Kidney capillary endothelial cell (primary cell): ENCODE measurements at places on chromosomes 3 and 15.

GRCh38 chr15:70494852-70495571, 268.3 kb downstream of the UACA start:
- no peak for DNase-seq

- DNase-seq, result no peak
These were observed 26.5 kb downstream of the IGSF10 start for GRCh38 chr3:151434151-151434890.

GRCh38 chr3:98073486-98073885, 13.5 kb upstream of the OR5AC2 start:
- DNase-seq, result no peak

- DNase-seq, result peak; percentile 31
These were observed 38.1 kb upstream of the RASA2 start for GRCh38 chr3:141448606-141449220.

DNA sequence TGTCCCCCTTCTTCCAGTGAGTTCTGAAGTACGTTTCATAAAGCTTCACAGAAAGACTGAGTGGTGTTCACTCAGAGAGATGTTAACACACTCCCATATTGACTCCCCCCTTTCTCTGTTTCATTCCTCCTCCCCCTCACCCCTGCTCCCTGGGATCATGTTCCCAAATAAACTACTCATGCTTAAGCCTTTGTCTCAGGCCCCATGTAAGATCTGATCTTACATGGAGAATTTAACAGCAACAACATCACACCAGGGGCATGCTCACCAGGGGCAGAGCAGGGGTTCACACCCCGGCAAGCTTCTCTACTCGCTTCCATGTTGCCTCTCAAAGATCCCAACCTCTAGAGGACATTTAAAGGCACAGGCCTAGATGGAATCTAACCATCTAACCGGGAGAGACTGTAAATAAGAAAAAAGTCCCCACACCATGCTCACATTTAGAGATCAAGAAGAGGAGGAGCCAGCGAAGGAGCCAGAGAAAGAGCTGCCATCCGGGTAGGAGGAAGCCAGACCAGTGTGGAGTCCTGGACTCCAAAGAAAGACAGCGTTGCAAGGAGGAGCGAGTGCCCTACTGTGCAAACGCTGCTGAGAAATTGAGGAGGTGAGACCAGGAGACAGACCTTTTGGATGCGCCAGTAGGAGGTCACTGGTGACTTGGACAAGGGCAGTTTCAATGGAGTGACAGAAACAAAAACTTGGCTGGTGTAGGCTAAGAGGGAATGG, 21.4 kb upstream of the SRP14 start:
- DNase-seq, result no peak

DNA sequence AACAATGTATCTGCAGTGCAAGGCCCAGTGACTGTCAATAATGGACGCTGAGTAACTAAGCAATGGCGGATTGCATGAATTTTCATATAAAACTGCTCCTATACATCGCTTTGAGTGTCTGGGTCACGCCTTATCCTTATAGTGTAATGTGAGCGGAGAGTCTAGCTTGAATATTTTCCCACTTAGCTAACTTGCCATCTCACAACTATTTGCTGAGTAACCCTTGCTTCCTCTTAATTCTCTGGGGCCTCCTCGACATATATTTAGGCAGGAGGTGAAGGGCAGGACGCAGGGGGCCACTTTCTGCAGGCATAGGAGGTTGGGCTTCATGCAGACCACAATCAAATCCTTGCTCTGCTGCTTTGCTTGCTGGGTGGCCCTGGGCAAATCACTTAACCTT, 24.0 kb downstream of the ST8SIA2 start:
- DNase-seq, result no peak

- no peak for DNase-seq
These were observed 50.8 kb upstream of the TMEM108 start for GRCh38 chr3:132987396-132987795.

DNA sequence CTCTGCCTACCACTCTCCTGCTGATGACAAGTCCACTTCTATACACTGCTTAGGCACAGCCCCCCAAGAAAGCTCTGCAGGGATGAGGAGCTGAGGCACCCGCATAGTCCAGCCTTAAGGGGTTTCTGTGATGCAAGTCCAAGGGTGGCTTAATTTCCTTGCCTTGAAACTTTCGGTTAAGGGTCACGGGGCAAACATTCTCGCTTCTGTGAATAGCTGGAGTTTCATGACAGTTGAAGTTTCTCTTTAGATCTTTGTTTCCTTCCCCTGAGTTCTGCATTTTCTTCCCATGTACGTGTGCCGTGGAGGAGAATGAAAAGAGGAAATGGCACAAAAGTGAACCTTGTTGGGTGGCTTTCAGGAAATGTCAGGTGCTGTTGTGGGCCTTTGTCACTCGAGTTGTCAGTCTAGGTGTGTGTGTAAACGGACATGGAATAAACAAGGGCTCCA, 7.0 kb downstream of the GPR160 start:
- DNase-seq, result no peak

DNA sequence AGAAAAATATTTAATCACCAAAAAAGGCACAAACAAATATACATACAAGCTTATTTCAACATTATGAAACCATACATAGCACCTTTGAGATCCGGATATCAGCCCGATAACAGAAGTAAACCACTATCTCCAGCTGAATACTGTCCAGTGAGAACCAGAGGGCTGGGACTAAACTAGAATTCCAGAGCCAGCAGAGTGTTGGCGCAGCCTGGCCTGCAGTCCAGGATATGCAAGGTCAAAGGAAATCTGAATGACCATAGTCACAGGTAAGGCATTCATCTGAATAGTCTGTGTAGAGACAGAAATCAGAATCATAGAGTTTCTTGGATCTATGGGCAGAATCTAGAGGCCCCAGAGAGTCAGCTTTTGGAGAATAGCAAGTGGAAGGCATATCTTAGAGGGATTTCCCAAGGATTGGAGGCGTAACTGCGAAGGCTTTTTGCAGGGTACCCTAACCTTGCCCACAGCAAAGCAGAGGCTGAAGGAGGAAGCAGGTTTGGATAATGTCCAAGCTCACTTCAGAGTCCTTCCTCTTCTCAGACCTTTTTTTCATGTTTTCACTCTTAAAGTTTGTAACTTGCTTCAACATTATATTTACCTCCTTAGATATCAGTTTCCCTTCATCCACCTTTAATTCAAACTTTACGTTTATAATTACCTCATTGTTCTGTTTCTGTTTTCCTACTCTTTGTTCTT, 32.5 kb upstream of the TP63 start:
- DNase-seq, result no peak

DNA sequence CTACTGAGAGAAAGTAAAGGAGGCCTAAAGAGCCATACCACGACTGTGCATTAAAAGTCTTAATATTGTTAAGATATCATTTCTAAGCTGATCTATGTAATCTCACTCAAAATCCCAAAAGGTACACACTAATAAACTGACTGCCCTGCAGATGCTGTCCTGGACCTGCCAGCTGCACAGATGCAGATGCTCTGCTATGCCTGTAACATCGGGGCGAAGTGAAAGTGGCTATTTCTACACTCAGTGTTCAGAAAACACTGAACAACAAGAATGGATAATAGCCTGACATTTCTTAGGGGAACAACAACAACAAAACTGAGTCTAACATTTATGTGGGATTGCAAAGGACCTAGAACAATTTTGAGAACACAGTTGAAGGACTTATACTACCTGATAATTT, 31.9 kb downstream of the RAD18 start:
- DNase-seq, result no peak

GRCh38 chr3:102614021-102614569, 179.3 kb downstream of the ZPLD1 start:
- DNase-seq, result no peak

DNA sequence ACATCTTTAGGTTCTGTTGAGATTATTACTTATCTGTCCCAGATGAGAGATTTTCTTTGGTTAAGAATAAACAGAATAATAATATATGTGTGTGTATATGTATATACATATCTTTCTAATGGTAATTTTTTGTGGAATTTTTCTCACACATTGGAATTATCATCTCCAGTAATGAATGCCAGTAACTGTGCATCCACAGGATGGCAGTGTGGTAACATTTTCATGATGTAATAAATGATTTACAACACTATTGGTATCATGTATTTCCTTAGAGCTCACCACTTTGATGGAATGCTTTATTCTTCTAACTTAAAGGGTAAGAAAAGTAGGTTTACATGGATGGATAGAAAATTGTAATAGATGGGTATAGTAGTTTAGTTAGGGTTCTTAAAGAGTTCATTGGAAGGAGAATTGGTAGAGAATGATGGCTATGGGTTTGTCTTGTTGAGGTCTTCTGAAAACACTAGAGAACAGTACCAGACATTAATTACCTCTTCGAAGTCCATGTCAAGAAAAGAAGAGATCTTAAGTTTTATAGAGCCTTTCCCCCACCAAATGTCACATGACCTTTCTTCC, 78.1 kb downstream of the STT3B start:
- DNase-seq, result peak; percentile 32
